Camera-type eye (tissue), 1 donor: ENCODE measurements at places on chromosomes 6 and 20. TPM values are rescaled to one million over a fixed set of nuclear protein-coding genes. Genes with fewer than 3 reads are reported as not detected.

RSPH3 gene
- total RNA-seq = 13.4 TPM

PHACTR3 gene
- 8.1 TPM for total RNA-seq

TAAR9 gene
- total RNA-seq = not detected

IER3 gene
- 7.5 TPM for total RNA-seq

GTSF1L gene
- not detected for total RNA-seq

OTOR gene
- total RNA-seq = not detected

PLEKHG1 gene
- 66.2 TPM for total RNA-seq

ZC2HC1B gene
- not detected for total RNA-seq

MCHR2 gene
- total RNA-seq = not detected

FAM229B gene
- total RNA-seq = 26.5 TPM

YTHDF1 gene
- total RNA-seq = 37.3 TPM

KHDC1 gene
- total RNA-seq = 5.5 TPM

UBE2V1 gene
- 52.8 TPM for total RNA-seq

HLA-B gene
- total RNA-seq = 169 TPM

ZC3H12D gene
- 1.0 TPM for total RNA-seq

SLC17A3 gene
- not detected for total RNA-seq

DEFB129 gene
- total RNA-seq = not detected

PTPRT gene
- total RNA-seq = 12.1 TPM

PSORS1C2 gene
- total RNA-seq = not detected

TREM2 gene
- total RNA-seq = 0.38 TPM

PDE7B gene
- 15.7 TPM for total RNA-seq

ENPP3 gene
- total RNA-seq = 1.5 TPM

PDYN gene
- total RNA-seq = not detected

ATXN1 gene
- total RNA-seq = 66.1 TPM

BPIFA1 gene
- not detected for total RNA-seq

ELOVL2 gene
- 19.6 TPM for total RNA-seq

XKR7 gene
- total RNA-seq = 8.2 TPM

TCP1 gene
- total RNA-seq = 163 TPM

DLL1 gene
- total RNA-seq = 23.6 TPM

SLC12A5 gene
- total RNA-seq = 31.2 TPM

HDGFL1 gene
- not detected for total RNA-seq

MOG gene
- total RNA-seq = 0.16 TPM

PSMB9 gene
- 4.0 TPM for total RNA-seq
